Stimulated activated memory B cell treated with anti-CD40 and anti-IgM and Interleukin-4, amounts not matched to agents 10 μg/mL and 1 μg/mL and 100 μg/mL, for 72 hours (primary cell): ENCODE measurements at places on chromosomes 5 and 9.
A peak's percentile ranks its signal among the peaks of the same experiment; 100 is the strongest.

- ATAC-seq = no peak
Measured at GRCh38 chr5:52300703-52301372, 486.9 kb upstream of the ITGA1 start.

DNA sequence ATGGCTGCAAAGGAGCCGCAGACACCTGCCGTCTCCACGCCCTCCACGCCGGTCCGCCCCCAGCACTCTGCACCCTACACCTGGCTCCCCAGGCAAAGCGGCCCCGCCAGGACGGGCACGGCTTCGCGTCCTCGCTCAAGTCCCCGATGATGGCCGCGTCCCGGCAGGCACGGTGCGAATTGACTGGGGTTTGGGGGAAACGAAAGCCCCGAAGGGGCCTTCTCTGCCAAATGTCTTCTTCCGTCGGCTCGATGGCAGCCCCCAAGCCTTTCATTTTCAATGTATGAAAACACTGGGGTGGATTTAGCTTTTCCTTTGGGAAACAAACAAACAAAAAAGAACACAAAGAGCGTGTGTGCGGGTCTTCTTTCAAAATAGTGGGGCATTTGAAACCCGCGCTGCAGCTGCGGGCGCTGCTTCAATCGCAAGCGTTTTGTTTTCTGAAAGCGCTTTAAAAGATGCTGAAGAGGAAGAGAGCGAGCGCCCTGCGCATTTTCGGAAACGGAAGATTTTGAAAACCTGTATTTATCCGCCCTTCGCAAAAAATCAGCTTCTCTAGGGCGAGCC, 160.0 kb downstream of the RMI1 start:
- ATAC-seq = peak; percentile 57

DNA sequence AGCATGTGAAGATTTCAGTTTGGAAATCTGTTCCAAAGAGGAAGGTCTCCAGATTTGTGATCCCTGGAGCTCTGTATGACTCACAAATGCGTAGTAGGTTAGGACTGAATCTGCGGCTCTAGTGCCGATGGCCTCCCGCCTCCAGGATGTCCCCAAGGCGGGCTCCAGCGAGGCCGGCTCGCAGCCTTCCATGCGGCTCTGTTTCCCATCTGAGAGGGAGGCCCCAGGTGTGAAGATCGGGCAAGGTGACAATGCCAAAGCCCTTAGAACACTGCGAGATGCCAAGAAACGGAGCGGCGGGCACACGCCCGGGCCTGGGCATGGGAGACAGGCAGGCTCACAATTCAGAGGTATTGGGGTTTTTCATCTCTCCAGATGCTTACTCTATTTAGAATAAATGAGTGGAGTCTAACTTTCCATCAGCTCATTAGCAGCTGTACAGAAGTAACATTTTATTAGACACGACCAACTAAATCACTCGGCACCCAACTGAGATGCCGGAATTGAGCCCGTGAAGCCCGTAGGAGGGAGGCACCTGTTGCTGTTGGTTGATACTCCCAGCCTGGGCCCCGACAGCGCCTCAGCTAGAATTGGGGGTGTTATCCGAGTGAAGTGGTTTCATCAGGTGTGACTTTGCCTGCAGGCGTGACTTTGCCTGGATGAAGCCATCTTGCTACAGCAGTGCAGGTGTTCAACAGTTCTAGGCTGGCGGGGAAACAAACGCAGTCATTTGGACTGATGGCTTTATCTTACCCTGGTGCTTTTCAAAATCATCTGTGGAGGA, 7.4 kb upstream of the MRPS2 start:
- no peak for ATAC-seq

DNA sequence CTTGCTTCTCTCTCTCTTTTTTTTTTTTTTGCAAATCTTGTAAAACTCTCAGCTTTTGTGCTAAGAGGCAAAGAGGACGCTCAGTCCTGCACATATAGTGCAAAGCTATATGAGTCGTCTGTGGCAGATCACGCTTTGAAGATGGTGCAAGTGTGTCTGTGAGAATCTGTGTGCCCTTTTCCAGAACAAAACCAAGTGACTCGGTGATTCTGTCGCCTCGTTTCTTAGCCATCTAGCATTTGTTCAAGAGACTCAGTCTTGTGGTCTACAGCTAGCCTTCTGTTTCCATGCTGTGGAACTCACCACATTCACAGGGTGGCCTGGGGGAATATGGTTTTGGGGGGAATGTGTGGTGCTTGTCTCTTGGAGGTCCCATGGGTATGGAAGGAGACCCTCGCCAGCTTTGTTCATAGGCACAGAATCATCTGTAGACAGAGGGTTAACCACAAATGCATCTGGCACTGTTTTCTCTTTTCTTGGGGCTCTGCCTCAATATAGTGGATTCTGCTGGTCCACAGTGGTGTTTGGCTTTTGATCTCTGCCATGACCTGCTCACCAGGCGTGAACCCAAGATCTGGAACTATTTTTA, 82.1 kb downstream of the C9orf152 start:
- ATAC-seq = peak; percentile 17
